ENCODE measurements at places on chromosomes 2 and 18. TPM values are rescaled to one million over a fixed set of nuclear protein-coding genes. Genes with fewer than 3 reads are reported as not detected.
A peak's percentile ranks its signal among the peaks of the same experiment; 100 is the strongest.

TLX2 gene
- total RNA-seq: 0.10 TPM

RNU2-63P gene
- 12.6 TPM for total RNA-seq

SERPINB3 gene
- total RNA-seq: not detected

ERFE gene
- total RNA-seq: not detected

HOXD13 gene
- not detected for total RNA-seq

DNA sequence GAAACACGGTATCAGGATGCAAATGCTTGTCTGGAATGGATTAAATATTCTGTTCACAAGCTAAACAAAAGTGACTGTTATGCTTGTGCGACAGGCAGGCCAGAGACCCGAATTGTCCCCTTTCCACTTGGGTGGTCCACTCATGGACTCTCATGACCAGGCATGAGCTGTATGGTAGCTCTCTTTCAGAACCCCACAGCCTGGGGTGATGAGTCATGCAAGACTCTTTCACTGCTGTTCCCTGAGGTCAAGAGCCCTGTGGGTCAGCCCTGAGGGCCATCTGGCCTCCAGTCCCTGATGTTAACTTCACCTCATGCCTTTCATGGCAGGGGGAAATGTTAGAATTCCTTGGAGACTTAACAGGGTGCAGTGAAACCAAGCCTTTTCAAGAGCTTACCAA, 13.7 kb upstream of the SAP130 start:
- DNase-seq: no peak
- H3K27me3 ChIP-seq: peaks cover 7% of the 10 kb centered on the region
- no peak overlapping the region for H3K27ac ChIP-seq
- no peak overlapping the region for H3K4me3 ChIP-seq
- H3K4me1 ChIP-seq: no peaks in the 10 kb centered on the region

DNA sequence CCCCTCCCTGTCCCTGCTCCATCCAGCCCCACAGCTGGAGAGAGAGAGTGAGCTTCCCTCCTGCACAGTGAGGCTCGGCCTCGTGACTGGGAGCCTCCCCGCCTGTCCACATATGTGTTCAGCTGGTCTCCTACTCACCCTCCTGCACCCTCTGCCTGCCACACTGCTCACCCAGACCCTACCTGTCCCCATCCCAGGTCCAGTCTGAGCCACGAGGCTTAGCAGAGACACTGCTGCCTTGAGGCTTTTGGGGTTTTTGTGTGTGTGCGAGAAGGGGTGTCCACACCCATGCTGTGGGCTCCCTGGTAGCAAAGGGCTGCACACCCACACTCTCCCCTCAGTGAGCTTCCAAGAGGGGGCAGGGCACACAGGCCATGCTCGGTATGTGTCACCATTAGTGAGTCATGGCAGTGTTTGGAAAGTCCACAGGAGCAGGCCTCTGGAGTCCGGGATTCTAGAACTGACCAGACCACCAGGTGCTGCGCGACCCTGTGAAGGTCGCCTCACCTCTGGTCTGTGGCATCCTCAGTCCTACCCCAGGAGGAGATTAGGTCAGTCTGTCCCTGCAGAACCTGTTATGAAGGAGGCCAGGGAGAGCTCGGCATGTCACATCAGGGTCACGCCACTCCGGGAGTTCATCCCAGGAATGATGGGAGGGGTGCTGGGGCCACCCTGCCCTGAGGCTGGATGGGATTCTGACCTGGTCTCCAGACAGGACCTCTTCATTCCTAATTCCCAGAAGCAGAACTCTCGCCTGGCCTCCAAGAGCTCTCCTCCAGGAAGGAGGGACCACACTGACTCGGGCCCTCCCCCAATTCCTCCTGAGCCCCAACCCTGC, 39.9 kb upstream of the SMAD7 start:
- H3K4me3 ChIP-seq: no peak overlapping the region
- H3K27ac ChIP-seq: no peak overlapping the region
- no peaks in the 10 kb centered on the region for H3K36me3 ChIP-seq
- DNase-seq: no peak
- no peaks in the 10 kb centered on the region for H3K4me1 ChIP-seq

DNA sequence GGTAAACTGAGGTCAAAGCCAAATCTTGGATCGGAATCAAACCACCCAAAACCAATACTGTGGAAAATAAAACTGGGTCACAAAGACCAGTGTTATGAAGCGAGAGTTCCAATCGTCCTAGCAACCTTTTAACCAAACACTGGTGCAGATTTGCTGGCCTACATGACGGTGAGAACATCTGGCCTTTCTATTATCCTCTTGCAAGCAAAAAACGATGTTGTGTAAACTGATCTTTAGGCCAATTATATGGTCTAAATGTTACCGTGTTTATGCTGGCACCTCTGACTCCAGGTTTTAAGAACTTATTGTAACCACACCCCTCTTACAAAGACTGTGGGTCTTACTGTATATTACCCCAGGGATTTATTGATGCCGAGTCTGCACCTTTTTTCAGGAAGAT, 145.9 kb downstream of the GFPT1 start:
- no peak overlapping the region for H3K4me3 ChIP-seq
- H3K27ac ChIP-seq: no peak overlapping the region
- DNase-seq: no peak
- H3K4me1 ChIP-seq: no peaks in the 10 kb centered on the region
- no peaks in the 10 kb centered on the region for H3K36me3 ChIP-seq

DNA sequence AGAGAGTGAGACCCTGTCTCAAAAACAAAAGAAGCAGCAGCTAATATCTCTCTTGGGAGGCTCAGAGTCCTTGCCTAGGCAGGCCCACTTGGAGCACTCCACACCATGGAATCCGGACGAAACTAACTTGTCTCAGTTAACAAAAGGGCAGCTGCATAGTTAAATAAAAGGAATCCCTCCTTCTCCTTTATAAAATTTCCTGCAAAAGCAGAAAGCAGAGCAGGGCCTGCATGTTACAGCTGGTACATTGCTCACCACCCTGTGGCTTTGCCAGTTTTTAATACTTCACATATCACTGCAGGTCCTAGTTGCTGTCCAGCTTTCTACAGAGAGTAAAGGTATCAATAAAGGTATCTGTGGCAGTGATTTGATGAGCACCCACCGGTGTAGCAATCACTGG, 93.6 kb downstream of the ASAP2 start:
- no peaks in the 10 kb centered on the region for H3K27me3 ChIP-seq
- no peak for DNase-seq
- H3K4me3 ChIP-seq: no peak overlapping the region
- no peaks in the 10 kb centered on the region for H3K36me3 ChIP-seq
- no peaks in the 10 kb centered on the region for H3K4me1 ChIP-seq

DNA sequence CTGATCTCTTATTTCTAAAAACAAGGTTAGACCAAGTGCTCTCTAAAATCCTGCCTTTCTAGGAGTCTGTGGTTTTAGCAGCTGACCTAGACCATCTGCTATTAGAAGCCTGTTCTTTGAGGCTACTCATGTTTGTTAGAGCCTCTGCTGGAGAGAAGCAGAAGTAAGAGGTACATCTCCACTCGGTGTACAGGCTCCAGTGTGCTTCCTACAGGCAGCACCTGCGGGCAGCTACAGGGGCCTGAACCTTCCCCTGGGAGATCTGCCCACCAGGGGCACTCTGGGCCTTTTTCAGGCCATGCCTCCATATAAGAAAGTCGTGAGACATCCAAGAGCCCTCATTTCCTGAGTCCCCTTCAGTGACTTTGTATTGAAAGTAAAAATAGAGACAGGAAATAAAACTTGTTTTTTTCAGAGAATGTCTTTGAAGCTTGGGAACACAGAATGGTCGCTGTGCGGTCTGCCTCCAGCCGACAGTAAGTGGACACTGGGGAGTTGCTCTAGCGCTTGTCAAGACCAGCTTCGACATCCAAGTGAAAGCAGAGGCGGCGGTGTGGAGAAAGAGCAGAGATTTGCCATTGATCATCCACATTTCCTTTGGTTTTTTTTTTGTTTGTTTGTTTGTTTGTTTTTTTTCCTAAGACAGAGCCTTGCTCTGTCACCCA, 31.7 kb downstream of the ONECUT2 start:
- peaks cover 16% of the 10 kb centered on the region for H3K27me3 ChIP-seq
- H3K36me3 ChIP-seq: no peaks in the 10 kb centered on the region
- H3K4me3 ChIP-seq: no peak overlapping the region
- no peak for DNase-seq

- no peak for DNase-seq
- peaks cover 31% of the 10 kb centered on the region for H3K36me3 ChIP-seq
- no peaks in the 10 kb centered on the region for H3K27me3 ChIP-seq
- no peak overlapping the region for H3K27ac ChIP-seq
Measured at GRCh38 chr2:203418271-203418670, 90.1 kb downstream of the ABI2 start.

GRCh38 chr2:136411946-136412345, 294.0 kb upstream of the CXCR4 start:
- no peaks in the 10 kb centered on the region for H3K36me3 ChIP-seq
- H3K4me1 ChIP-seq: no peaks in the 10 kb centered on the region
- no peak for DNase-seq
- peaks cover 10% of the 10 kb centered on the region for H3K27me3 ChIP-seq
- H3K4me3 ChIP-seq: no peak overlapping the region

DNA sequence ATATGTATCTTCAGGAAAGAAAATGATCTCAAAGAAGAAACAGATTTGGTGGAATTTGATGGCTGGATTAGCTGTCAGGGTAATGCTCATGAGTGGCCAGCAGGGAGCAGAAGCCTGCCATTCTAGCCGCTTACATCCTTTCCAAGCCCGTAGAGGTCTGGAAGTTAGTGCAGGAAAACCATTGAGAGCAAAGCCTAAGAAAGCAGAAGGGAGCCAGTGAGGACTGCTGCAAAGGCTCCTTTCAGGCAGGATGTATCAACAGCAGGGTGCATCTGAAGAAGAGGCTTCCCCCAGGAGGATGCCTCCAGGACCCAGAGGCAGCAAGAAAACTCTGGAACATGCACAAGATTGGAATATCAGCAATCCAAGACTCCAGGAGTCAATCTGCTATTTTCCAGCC, 22.9 kb upstream of the LBH start:
- no peaks in the 10 kb centered on the region for H3K36me3 ChIP-seq
- H3K4me3 ChIP-seq: no peak overlapping the region
- peak; percentile 51 for DNase-seq
- H3K27me3 ChIP-seq: no peaks in the 10 kb centered on the region
- H3K4me1 ChIP-seq: peaks cover 15% of the 10 kb centered on the region
- no peak overlapping the region for H3K27ac ChIP-seq

DNA sequence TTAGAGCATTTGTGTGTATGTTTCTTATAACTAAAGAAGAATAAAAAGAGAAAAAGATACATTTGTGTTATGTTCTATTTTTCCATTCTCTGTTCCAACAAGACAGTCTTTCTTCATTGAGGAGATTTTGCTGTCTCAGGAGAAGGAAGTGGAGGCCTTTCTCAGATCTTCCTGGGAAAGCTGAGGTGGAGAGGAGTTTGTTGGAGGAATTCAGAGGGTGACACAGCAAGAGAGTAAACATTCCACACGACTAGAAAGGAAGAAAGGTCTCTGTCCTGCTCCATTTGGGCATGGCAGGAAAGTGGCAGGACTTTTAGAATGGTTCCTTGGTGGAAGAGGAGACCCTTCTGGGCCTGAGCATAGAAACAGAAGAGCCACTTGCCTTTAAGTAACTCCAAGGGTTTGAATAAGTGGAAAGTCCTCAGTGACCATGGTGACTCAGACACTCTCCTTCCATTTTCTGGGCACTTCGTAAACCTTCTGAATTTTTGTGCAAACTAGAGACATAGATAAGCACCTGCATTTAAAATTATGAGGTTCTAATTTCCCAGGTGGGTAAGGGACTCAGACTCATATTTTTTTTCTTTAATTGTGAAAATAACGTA, 52.3 kb upstream of the COL5A2 start:
- no peak overlapping the region for H3K4me3 ChIP-seq
- no peak overlapping the region for H3K27ac ChIP-seq
- no peak for DNase-seq

- H3K4me3 ChIP-seq: no peak overlapping the region
- H3K27ac ChIP-seq: no peak overlapping the region
- peaks cover 14% of the 10 kb centered on the region for H3K4me1 ChIP-seq
Measured at GRCh38 chr2:174518395-174518794, 31.6 kb upstream of the GPR155 start.

DNA sequence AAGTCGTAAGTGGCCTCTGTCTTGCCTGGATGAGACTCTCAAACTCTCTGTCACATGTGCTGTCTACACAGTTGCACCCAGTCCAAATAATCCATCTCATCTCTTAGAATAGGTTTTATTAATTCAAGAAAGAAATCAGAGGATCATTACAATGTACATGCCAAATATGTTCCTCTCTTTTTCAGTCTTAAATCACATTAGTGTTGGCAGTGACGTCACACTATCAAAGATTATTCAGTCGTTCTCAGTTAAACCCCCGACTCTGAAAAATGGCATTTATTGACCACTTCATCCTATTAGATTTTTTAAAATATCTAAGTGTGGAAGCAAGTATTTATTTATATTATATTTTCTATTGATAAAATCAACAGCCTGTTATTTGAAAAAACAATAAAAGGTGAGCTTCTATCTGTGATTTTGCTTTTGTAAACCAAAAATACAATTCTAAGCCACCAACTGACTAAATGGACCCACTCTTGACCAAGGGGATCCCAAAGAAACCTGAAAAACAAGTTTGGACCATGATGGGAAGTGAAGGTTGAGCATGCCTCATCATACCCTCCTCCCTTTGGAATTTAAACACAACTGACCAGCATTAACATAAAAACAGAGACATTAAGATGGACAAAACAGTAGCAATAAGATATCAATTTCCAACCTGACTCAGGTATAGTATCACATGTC, 1894.4 kb upstream of the LRRTM1 start:
- no peaks in the 10 kb centered on the region for H3K27me3 ChIP-seq
- H3K36me3 ChIP-seq: no peaks in the 10 kb centered on the region
- no peak overlapping the region for H3K4me3 ChIP-seq
- no peak overlapping the region for H3K27ac ChIP-seq
- no peak for DNase-seq
- H3K4me1 ChIP-seq: no peaks in the 10 kb centered on the region

GRCh38 chr18:7886436-7886835, 319.3 kb downstream of the PTPRM start:
- H3K27me3 ChIP-seq: no peaks in the 10 kb centered on the region
- H3K4me1 ChIP-seq: no peaks in the 10 kb centered on the region
- no peak overlapping the region for H3K4me3 ChIP-seq
- H3K27ac ChIP-seq: no peak overlapping the region
- DNase-seq: no peak

GRCh38 chr2:124485659-124486058, 460.6 kb downstream of the CNTNAP5 start:
- no peak for DNase-seq
- no peak overlapping the region for H3K4me3 ChIP-seq
- no peaks in the 10 kb centered on the region for H3K27me3 ChIP-seq
- no peak overlapping the region for H3K27ac ChIP-seq
- no peaks in the 10 kb centered on the region for H3K36me3 ChIP-seq

- no peaks in the 10 kb centered on the region for H3K27me3 ChIP-seq
- peaks cover 58% of the 10 kb centered on the region for H3K4me1 ChIP-seq
- H3K4me3 ChIP-seq: no peak overlapping the region
- DNase-seq: peak; percentile 64
- peak overlapping the region; percentile 24 for H3K27ac ChIP-seq
Measured at GRCh38 chr2:224520064-224520463, 65.1 kb downstream of the CUL3 start.

All from activated naive CD4-positive, alpha-beta T cell treated with anti-CD3 and anti-CD28 coated beads for 36 hours (primary cell).